Hematopoietic multipotent progenitor cell treated with erythropoietin and hydrocortisone succinate and interleukin-3 and kit ligand, for 6 days (in vitro differentiated cells): ENCODE measurements at places on chromosomes 12 and 14.
A peak's percentile ranks its signal among the peaks of the same experiment; 100 is the strongest.

DNA sequence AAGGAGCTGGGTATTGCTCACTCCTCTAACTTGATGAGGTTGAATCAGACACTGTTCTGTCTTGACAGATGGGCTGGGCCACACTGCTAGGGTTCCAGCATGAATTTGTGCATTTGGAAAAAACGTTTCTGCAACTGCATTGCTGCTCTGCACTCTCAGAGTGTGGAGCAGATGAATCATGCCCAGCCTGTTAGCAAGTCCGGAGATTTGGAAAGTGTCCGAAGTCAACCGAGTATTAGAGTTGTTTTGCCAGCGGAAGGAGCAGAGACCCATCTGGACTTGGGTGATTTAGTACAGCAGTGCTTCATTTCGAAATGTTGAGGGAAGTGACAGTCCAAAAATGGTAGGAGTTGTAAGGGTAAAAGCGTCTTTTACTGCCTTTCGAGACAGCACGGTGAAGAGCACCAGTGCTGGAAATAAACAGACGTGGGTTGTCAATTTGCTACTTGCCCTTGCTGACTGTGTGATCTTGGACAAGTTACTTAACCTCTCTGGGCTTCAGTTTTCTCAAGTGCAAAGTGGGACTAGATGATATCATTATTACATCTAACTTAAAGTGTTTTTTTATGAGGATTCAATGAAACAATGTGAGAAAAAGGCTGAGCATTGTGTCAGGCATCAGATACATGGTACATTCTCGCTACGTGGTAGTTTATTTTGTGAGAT is 139.5 kb downstream of the CHST11 start:
- DNase-seq, result no peak

DNA sequence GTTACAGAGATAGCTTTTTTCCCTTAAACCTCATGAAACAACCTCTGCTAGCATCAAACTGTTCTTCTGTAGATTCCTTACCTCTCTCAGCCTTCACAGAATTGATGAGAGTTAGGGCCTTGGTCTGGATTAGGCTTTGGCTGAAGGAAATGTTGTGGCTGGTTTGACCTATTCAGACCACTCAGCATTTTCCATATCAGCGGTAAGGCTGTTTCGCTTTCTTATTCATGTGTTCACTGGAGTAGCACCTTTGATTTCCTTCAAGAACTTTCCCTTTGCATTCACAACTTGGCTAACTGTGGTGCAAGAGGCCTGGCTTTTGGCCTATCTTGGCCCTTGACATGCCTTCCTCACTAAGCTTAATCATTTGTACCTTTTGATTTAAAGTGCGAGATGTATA is 50.7 kb upstream of the NRXN3 start:
- no peak for DNase-seq

- no peak for DNase-seq
Measured at GRCh38 chr12:113846883-113847755, 119.0 kb downstream of the RBM19 start.

DNA sequence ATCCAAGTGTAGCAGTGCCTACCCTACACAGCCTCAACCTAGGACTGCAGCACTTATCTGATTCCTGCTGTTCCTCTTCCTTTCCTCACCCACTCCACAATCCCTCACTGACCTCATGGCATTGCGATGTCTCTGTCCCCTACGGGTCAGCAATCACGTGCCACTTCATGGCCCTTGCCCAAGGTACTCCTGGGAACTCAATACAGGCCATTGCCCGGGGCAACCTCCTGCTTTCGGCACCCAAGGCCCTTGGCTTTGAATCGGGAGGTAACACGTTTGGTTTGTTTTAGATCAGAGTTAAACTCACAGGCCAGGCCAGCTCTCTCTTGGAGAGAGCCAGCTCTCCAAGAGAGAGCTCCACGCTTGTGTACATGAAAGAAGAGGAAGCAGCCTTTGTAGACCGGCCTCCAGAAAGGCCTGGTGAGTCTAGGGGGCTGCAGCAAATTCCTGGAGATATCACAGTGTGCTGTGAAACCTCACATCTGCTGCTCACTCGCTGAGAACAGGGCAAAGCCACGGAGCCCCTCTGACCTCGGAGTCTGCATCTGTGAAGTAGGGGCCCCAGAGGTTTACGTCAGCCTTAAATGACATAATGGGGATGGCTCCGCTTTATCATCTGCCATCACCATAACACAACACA is 12.2 kb downstream of the CLMN start:
- DNase-seq, result no peak

GRCh38 chr14:24075485-24076301 is 4.3 kb downstream of the CPNE6 start:
- no peak for DNase-seq

- DNase-seq, result no peak
Measured at GRCh38 chr12:1179128-1179527, 188.1 kb downstream of the ERC1 start.

GRCh38 chr14:101478796-101479410 is 82.4 kb upstream of the DIO3 start:
- DNase-seq, result no peak

DNA sequence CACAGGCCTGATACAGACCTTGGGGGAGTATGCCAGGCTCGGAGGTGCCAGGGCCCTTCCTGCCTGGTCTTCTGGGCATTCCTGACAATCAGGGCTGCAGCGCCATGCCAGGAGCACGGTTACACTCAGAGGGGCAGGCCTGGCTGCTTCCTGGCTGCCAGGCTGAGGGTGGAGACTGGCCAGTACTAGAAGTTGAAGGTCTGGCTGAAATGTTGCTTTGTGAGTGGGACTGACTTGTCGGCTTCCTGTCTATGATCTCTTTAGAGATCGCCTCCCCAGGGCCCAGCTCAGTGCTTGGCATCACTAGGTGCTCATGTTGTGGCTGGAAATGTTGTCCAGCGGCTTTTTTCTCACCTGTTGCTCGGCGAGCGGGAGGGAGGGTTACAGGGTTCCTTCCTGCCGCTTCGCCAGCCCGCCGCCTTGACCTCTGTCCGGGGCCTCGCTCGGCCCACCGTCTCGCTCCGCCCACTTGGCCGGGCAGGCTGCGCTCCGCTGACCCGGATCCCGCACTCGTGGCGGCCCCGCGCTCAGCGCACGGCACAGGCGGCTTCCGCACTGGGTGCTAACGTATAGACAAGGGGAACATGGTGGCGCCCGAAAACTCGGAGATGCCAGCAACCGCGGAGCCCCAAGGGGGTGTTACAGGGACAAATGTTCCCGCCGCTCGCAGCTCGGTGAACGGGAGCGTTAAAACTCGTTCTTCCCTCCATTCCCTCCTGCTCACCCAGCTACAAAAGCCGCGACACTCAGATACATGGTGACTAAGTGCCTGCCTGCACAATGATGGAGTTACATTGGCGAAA is 32.6 kb downstream of the PAPLN start:
- peak; percentile 39 for DNase-seq

DNA sequence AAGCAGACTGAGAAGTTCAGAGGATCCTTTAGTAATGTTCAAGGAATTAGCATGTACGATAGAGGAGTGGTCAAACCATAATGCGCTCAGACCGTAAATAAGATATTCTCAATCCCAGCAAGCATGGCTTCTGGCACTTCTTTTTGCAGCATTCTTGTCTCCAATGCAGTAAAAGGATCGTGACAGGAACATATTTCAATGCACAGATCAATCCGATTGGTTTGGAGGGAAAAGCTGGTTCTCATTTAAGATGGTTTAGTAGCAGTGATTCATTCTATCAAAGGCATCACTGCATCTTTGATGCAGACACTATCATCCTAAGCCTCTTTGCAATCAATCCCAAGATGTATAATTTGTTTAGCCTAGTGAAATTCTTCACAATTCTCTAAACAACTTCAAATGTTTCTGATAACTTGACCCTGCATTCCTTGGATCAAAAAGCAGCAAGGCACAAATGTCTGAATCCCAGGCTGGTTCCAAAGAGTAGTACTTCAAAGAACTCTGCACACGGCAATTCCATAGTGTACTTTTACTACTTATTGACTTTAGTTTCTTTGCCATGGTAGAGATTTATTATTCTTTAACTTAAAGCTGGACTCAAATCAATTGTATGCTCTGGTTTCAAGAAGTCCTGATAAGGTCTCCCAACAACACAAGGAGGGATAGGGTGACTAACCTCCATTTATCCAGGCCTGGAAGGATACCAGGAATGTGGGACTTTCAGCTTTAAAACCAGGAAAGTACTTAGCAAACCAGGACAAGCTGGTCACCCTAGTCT is 96.8 kb upstream of the MDM1 start:
- no peak for DNase-seq

DNA sequence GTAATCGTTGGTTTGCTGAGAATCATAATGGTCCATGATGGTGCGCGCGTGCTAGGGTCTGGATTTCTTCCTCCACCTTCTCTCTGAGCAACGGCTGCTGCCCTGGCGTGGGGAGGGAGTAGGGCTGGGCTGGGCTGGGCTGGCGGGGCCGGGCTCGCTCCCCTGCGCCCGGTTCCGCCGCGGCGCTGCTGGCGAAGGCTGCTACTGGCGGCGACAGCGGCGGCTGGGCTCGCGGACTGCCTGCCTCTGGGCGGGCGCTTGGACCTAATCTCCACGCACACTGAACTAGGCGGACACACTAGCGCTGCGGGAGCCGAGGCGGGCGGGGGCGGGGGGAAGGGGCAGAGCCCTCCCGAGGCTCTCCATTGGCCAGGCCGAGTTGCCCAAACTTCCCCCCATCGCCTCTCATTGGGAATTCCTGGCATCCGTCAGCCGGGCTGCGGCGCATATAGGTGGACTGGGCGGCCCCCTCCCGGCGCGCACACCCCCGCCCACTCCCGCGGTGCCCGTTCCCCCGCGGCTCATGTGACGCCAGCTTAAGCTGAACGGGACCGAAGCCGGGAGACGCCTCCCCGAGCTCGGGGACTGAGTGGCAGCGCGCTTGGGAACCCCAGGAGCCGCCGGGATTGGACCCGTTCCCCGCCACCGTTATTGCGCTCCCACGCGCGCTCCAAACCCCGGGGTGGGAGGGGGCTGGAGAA is at the start of gene ACTN1:
TSS of gene ACTN1 (minus strand) at position 282 of the 701 bp plus-strand sequence. CDS start at position 36, 246 bp downstream.
- peak; percentile 94 for DNase-seq

DNA sequence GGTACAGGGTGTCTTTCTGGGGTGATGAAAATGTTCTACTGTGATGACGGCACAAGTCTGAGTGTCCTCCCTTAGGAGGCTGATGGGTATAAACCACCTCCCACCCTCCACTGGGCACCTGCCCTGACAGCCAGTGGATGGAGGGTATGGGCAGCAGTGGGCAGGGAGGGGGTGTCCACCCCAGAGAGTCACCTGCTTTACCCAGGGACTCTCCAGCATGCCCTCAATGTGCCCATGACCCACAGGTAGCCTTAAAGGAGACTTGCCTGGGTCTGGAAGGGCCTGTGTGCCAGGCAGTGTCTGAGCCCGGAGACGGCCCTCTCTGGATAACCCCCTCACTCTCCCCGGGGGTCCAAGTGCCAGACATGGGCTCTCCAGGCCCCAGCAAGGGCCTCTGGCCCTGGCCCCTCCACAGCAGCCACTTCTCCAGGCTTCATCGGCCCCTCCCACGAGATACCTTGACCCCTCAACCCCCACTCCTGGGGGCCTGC is 38.8 kb downstream of the CCNK start:
- no peak for DNase-seq

DNA sequence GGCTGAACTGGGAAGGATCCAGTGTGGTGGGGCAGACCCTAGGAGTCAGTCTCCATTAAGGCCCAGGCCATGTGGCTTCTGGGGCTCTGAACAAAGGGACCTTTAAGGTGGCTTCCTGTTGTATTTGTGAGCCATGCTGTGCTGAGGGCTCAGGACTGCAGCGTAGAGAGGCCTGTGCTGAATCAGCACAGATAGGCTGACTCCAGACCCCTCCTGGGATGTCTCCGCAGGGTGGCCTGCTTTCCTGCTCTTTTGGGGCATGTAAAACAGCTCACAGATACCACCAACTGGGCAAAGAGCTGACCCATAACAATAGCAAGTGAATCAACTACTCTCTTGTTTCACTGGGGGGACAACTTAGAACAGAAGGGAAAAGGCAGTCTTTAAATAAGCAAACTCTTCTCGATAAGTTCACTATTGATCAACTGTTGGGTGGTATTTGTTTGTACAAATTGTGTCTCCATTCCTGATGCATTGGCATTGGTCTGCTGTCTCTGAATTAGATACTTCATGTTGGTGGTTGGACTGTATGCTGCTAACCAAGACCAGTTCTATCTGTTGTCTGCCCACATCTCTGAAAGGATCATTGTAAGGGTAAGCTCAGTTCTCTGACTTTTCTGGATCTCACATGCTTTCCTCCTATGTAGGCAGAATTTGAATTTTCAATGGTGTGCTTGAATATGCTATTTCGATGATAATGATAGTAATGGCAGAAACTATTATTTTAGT is 71.8 kb downstream of the MYRFL start:
- no peak for DNase-seq

GRCh38 chr12:115918763-115919162 is 358.7 kb downstream of the MED13L start:
- DNase-seq, result peak; percentile 9

- DNase-seq, result no peak
Measured at GRCh38 chr12:104218935-104219334, 3.4 kb downstream of the TXNRD1 start.

GRCh38 chr12:92539110-92539749 is 163.6 kb upstream of the PLEKHG7 start:
- peak; percentile 49 for DNase-seq

DNA sequence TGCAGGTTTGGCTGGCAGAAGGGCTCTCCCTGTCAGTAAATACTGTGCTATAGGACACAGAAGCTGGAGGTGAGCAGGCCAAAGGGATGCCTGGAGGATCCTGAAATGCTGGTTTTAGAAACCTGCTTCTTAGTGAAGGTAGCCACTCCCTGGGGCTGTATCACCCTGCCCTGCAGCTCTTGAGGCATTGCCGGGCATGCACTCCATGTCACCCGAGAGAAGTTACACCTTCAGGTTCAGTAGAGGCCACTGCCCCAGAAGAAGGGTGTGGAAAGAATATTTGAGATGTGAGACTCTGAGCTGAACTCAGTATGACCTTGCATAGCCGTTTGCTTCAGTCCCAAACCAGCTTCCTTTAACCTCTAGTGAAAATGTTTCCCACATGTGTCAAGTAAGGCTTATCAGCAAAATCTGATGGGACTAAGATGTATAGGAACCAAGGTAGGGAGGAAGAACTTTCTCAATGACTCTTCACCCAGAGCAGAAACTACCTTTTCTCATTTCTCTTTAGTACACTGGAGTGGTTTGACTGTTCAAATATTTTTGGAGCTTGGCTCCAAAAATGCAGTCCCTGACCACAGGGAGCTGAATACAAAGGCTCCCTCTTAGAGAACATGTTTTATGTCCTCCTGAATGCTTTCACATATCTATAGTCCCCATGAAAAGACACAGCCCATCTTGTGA is 164.5 kb upstream of the DYRK2 start:
- no peak for DNase-seq

- DNase-seq, result no peak
Measured at GRCh38 chr12:34286483-34286882, 264.2 kb downstream of the ALG10 start.

DNA sequence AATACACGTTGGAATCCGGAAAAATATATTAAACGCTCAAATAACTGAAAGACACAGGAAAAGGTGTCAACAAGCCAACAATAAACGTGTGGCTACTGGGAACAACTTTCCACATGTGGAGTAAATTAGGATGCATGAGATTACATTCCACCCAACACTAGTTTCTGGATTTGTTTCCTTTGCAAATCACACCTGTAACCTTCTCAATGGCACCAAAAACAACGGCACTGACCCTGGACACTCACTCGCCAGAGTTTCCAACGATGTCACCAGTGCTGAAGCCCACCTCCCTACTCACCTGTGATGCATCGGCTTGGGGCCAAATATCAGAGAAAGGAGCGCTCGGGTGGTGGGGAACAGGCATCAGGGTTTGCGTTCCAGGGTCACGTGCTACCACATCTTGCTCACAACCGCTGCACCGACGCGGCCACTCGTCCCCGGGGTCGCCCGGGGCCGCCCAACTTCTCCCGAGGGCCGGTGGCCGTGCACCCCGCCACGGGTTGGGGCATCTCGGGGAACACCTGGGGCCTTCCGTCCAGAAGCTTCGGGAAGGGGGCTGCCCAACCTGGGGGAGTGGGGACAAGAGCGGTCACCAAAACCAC is 629 bp downstream of the PRDM4 start:
- peak; percentile 59 for DNase-seq
